EL (cell line): ENCODE measurements at places on chromosomes 12 and 14.

DNA sequence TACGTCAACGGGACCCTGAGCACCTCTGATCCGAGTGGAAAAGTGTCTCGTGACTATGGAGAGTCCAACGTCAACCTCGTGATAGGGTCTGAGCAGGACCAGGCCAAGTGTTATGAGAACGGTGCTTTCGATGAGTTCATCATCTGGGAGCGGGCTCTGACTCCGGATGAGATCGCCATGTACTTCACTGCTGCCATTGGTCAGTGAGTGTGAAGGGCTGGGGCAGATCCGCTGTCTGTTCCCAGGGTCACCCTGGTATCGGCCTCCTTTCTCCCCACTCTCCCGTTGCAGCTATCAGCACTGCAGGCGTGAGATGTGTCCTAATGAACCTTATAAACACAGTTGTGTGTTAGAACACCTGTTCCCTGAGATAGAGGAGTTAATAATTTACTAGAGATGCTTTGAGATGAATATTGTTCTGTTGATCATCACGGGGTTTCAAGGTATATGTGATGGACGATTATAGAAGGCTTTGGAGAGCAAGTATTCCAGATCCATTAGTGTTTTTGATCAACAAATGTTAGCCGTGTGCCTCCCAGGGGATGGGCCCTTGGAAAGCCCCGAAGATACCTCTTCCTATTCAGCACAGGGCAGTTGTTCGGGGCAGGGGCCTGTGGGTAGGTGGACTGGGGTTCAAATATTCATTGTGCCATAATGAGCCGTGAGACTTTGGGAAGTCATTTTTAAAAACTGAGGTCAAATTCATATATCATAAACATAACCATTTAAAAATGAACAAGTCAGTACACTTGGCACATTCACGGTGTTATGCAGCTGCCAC lies 33.6 kb downstream of the ADGRD1 start:
- DNase-seq = no peak

GRCh38 chr14:61308198-61308597 lies 13.2 kb upstream of the PRKCH start:
- no peak for DNase-seq

DNA sequence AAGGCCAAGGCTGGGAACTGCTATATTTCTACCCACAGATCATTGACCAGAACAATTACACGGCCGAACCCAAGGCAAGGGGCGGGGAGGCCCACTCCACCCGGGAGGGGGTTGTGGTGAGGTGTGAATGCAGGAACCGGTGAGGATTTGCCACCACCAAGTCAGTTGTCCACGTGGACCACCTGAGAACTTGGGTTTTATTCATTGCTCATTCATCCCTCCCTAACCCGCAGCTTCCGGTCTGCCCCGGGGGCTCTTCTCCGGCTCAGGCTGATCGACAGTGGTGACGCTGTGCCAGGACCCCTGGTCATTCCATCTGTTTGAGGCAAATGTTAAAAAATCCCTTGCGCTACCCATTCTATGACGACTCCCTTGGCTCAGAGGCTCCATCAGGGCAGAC lies 127.7 kb upstream of the RTL1 start:
- DNase-seq = no peak

DNA sequence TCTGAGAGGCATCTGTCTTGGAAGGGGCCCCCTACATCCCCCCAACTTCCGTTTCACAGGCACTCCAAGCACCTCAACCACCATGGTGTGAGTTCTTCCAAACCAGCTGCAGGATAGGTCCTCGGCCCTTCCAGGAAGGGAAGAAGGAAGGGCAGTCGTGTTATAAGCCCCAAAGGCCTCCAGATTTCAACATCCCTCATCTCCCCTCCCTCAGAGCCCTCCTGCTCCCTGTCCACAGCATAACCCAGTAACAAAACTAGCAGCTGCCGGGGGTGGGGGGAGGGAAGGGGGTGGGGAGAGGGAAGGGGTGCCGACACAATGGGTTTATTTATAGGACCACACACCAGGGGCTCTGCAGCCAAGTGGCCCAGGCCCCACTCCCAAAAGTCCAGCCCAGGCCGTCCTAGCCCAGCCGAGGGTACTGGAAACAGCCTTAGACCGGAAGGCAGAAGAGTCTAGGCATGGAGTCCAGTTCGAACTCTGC lies 18.3 kb downstream of the NCKAP5L start:
- no peak for DNase-seq

DNA sequence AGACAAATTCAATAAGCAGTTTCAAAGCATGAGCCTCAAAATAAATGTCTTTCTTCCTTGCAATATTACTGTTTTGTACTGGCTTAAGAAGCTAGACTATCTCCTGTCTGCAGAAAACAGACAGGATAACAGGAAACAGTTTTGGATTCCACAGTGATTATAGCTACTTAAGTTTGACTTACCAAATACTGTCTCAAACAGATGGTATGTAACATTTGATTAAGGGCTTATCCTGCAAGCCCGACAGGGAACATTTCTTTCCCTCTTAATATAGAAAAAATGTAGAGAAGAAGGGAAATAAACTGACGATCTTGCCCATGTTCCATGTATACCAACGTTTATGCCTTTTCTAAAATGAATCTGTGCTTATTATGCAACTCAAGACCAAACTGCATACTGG lies 179.9 kb upstream of the EEA1 start:
- peak; percentile 28 for DNase-seq

GRCh38 chr14:105974902-105975301 lies 448.5 kb downstream of the TMEM121 start:
- DNase-seq = no peak

GRCh38 chr14:99413172-99413571 lies 67.5 kb downstream of the SETD3 start:
- no peak for DNase-seq

DNA sequence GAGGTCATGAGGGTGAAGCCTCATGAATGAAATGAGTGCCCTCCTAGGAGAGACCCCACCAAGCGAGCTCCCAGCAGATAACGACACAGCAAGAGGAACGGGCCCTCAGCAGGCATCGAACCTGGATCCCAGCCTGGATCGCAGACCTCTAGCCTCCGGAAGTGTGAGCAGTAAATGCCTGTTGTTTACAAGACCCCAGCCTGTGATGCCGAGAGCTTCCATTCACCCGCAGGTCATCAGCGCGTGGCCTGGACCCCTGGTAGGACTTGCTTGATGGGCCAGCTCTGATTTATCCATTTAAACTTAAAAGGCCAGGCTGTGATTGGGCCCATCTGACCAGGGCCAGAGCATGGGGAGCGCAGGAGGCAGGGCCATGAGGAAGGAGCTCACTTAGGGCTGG lies 7.0 kb downstream of the TMEM179 start:
- no peak for DNase-seq

- no peak for DNase-seq
Observed at GRCh38 chr12:111056618-111057521, 136.5 kb upstream of the MYL2 start.
